ENCODE measurements at places on chromosomes 11 and 22.

GRCh38 chr22:35643991-35644390, 4.3 kb upstream of the APOL6 start:
- no peak for DNase-seq

- no peak for DNase-seq
These were observed 4.4 kb upstream of the CD44 start for GRCh38 chr11:35134403-35135148.

DNA sequence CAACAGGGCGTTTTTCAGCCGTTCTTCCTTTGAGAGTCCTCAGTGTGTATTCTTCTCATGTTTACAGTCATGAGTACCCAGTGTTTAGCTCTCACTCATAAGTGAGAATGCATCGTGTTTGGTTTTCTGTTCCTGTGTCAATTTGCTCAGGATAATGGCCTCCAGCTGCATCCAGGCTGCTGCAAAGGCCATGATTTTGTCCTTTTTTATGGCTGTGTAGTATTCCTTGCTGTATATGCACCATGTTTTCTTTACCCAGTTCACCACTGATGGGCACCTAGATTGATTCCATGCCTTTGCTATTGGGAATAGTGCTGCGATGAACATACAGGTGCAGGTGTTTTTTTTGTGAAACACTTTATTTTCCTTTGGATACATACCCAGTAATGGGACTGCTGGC, 23.5 kb downstream of the B3GAT1 start:
- DNase-seq = no peak

- DNase-seq = no peak
These were observed 234.8 kb downstream of the GRIK4 start for GRCh38 chr11:120746376-120746775.

DNA sequence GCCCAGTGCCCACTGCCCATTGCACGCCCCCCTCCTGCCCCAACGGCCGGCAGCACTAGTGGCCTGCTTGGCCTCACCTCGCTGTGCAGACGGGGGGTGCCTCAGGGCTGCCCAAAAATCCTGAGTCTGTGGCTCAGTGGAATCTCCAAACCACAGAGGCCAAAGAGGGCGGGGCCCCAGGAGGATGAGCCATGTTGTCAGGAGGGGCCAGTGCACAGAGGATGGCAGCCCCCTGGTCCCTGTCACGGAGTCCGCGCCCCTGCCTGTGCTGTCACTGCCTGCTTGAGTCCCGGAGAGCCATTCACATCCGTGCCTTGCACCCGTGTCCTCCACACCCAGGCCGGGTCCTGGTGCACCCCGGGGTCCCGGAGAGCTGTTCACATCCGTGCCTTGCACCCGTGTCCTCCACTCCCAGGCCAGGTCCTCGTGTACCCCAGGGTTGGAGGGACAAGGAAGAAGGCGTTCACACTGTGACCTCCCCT, 36.4 kb upstream of the MUC5AC start:
- DNase-seq = no peak

DNA sequence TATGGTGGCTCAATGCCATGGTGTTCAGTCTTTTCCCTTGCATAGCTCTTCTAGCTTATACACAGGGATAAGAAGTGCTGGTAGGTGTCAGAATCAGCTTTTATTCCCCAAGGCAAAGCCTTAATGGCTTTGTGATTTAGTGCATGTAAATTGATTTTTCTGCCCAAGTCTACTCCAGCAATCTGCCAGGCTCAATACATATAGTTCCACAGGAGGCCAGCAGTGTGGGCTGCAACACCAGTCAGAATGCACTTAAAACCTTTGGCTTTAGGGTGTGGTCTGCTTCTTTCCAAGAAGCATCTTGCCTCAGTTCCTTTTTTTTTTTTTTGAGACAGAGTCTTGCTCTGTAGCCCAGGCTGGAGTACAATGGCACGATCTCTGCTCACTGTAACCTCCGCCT, 14.5 kb upstream of the CAPRIN1 start:
- no peak for DNase-seq

DNA sequence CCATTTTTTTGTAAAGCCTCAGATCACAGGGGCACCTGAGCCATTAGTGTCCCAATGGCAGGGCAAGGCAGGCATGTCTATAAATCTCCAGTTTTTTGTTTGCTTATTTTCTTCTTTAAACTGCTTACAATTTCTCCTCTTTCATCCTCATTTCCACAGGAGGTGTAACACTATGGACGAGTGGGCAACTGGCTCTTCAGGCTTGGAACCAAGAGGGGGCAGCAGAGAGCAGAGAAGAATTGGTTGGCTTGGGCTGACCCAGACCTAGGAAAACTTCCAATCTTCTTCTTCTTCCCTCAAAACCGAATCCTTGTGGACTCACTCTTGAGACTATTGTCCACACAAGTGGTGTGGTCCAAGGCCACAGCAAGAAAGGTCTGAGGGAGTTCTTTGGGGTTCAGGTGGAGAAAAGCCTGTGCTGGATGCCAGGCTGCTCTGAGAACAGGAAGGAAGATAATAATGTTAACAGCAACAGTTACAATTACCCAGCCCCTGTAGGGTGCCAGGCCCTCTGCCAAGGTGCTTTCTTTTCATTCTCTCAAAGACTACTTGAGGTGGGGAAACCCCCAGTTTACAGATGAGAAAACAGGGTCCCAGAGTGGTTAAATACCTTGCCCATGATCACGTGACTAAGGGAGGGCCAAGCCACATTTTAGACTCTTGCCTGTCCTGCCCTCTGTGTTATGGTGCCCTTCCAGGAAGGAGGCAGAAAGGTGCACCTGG, 70.7 kb upstream of the E2F8 start:
- peak; percentile 41 for DNase-seq

GRCh38 chr11:103807806-103808205, 228.6 kb upstream of the DDI1 start:
- DNase-seq = no peak

DNA sequence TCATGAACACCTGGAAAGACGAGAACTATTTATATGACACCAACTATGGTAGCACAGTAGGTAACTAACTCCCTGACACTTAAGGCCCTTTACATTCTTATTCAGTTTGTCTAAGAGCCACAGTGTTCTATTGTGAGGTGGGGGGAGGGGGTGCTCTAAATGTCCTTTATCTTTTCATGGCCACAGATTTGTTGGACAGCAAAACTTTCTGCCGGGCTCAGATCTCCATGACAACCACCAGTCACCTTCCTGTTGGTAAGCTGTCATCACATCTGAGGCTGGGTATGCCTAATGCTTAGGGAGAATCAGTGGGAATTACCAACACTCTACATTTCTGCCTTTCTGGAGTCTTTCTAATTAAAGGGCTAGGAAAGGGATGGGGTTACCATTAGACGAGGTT, 30.7 kb downstream of the EHF start:
- DNase-seq = no peak

GRCh38 chr11:96943970-96944369, 554.2 kb downstream of the JRKL start:
- DNase-seq = no peak

- no peak for DNase-seq
These were observed 921 bp downstream of the TESMIN start for GRCh38 chr11:68750195-68751003.

- DNase-seq = no peak
These were observed 17.3 kb downstream of the KCTD17 start for GRCh38 chr22:37068859-37069258.

DNA sequence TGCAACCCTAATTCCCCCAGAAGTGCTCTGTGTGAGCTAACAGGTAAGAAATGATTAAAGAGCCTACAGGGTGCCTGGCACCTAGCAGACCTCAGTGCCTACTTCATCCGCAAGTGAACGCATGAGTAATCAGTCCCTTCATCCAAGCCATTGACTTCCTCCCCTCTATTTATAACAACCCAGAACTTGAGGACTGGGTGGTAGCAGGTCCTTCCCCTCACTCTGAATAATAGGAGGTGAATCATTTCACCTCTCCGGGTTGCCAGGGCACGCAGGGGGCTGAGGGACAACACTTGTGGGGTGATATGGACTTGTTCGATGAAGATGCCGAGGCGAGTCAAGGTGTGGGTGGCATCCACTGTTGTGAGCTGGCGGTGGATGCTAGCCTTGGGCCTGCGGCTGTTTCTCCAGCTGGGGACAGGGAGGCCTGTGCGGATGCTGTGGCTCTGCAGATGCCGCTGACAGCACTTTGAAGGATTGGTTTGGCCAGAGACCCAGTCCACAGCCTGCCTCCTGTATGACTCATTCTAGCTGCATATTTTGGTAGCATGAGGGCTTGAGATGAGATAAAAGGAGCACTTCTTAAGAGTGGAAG, 11.7 kb upstream of the SORL1-AS1 start:
- no peak for DNase-seq

DNA sequence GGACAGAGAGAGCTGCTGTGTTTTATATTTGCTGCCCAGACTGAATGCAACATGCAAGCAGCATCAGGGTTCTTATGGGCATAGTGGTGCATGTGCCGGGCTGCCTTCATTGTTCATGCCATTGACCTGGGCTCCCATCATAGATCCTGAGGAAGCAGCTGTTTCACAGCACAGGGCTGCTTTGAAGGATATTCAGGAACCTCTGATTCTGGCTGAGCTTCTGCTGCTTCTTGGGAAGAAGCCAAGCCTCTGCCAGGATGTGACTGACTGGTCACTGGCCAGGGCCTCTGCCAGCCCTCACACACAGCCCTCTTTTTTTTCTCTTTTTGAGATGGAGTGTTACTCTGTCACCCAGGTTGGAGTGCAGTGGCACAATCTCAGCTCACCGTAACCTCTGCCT, 43.3 kb downstream of the CYB5R2 start:
- no peak for DNase-seq

DNA sequence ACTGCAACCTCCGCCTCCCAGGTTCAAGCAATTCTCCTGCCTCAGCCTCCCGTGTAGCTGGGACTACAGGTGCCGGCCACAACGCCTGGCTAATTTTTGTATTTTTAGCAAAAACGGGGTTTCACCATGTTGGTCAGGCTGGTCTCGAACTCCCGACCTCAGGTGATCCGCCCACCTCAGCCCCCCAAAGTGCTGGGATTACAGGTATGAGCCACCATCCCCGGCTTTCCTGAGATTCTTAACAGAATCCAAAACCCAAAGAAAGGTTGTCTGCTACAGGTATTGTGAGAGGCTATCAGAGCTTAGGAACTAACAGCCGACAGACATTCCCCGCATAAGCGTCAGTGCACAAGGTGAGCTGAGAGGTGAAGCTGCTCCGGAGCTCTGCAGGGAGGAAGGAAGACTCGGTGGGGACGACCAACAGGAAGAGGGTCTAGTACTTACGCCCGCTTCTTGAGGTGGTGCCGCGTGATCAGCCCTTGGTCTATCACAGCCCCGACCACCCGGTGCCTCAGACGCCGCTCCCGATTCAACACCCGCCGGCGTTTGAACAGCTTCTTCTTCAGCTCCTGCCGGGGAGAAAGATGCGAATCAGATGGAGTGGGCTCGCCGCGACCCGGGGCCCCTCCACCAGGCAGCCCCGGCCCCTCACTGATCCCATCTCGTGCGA, 470 bp downstream of the C11orf98 start:
- DNase-seq = peak; percentile 68

DNA sequence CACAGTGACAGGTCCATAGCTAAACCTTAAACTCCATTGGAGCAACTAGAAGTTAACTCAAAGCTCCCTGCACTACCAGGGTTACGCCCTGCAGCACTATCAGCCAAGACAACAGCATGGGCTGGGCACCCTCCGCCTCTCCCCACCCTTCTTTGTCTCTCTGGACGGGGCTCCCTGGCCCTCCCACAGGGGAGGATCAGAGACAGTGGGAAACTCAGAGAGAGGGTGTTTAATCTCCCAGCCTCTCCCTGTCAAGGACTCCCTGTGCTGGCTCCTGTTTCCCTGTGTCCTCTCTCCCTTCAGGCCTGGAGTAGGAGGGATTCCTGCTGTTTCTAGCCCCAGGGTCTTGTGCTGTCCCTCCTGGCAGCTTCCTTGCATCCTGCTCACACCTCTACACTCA, 56.9 kb upstream of the CSNK2A3 start:
- no peak for DNase-seq

Data from right renal cortex interstitium (tissue), 3 donors.